ENCODE measurements at places on chromosomes 16 and 17.

GRCh38 chr17:22469101-22469880, 777.0 kb downstream of the KCNJ18 start:
- no peak for DNase-seq

DNA sequence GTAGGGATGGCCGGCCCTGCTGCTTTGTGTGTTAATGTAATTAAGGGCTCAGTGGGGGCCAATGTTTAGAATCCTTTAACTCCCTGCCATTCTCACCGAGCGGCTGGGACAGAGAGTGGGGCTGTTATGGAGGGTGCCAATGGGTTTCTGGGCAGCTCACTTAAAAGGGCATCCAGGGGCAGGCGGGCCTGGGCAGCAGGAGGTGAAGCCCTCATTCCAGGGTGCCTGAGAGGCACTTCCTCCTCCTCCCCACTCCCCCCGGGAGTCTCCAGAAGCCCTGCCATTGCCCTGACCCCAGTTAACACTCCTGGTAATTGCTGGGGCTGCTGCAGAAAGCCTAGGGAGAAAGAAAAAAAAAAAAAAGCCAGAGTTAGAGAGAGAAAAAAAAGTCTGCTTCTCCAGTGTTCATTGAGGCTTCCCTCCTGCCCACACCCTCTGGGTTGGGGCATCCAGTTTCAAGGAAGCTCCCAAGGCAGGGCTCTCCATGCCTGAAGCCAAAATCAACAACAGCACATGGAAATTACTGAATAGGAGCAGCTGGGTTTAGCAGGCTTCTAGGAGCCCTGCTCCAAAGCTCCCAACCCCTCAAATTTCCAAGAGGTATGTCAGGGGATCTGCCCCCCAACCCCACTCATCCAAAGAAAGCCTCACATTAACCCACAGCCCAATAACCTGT, 28.0 kb downstream of the CUEDC1 start:
- DNase-seq: no peak

DNA sequence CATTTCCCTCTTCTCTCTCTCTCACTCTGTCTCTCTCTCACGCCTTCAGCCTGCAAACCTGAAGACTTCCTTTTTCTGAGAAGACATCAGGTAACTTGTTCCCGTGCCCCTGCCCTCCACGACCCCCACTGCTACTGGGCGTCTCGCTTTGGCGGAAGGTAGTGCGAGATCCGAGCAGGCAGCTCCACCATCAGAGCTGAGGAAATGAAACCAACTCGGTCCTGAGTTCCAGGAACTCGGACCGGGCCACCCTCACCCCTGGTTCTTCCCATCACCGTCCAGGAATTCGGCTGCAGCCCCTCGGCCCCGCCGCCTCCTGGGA, 585 bp downstream of the MLKL start:
- DNase-seq: no peak

DNA sequence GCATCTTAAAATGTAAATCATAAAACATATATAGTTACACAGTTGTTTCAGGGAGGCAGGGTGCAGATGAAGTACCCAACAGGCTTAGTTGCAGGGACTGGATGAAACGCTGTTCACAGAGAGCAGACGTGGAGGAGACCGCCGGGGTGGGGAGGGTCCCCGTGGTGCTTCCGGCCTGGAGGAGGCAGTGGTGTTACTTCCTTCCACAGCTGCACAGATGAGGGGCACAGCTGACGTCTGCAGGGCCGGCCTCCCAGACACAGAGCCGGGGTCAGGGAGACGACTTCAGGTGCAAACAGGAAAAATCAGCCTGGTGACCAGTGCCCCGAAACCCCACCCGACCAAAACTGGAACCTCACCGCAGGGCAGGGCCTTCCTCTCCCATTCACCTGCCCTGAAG, 17.1 kb downstream of the SPIRE2 start:
- no peak for DNase-seq

All from stimulated activated CD8-positive, alpha-beta memory T cell treated with anti-CD3 and anti-CD28 coated beads, Interleukin-4, amount 100 ng/mL, for 1 hour (primary cell).